ENCODE measurements at places on chromosomes 1 and 21. TPM values are rescaled to one million over a fixed set of nuclear protein-coding genes. Genes with fewer than 3 reads are reported as not detected.

The GJA4 gene
- total RNA-seq: not detected

The NID1 gene
- total RNA-seq: 26.7 TPM

The PDZK1IP1 gene
- not detected for total RNA-seq

The PSMG1 gene
- 13.3 TPM for total RNA-seq

The GBP4 gene
- 3.7 TPM for total RNA-seq

The MAP1LC3C gene
- total RNA-seq: 0.09 TPM

The GSTM5 gene
- total RNA-seq: 13.0 TPM

The TBX19 gene
- total RNA-seq: not detected

The OPTC gene
- total RNA-seq: not detected

The CFAP74 gene
- total RNA-seq: not detected

- DNase-seq: no peak
Observed at GRCh38 chr1:76501586-76502219, 365.6 kb upstream of the ST6GALNAC5 start.

DNA sequence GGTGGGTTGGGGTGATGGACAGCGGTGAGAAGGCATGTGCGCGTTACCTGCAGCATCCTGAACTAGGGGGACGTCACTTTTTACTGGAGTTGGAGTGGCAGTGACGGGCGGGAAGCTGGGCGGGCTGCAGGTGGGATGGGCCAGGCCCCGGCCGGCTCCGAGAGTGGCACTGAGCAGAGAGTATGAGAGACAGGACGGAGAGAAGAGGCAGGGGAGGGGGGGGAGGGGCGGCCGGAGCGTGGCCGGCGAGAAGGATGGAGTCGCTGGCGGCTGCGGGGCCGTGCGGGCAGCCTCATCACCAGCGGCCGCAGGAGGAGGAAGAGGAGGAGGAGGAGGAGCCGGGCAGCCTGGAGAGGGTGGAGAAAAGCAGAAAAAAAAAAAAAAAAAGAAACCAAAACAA is 154.5 kb downstream of the CASZ1 start:
- DNase-seq: no peak

- no peak for DNase-seq
Observed at GRCh38 chr1:20172033-20172590, 13.8 kb upstream of the UBXN10 start.

GRCh38 chr1:43836267-43836951 is 97.2 kb upstream of the ARTN start:
- no peak for DNase-seq

- no peak for DNase-seq
Observed at GRCh38 chr1:235297579-235297978, 30.4 kb downstream of the ARID4B start.

DNA sequence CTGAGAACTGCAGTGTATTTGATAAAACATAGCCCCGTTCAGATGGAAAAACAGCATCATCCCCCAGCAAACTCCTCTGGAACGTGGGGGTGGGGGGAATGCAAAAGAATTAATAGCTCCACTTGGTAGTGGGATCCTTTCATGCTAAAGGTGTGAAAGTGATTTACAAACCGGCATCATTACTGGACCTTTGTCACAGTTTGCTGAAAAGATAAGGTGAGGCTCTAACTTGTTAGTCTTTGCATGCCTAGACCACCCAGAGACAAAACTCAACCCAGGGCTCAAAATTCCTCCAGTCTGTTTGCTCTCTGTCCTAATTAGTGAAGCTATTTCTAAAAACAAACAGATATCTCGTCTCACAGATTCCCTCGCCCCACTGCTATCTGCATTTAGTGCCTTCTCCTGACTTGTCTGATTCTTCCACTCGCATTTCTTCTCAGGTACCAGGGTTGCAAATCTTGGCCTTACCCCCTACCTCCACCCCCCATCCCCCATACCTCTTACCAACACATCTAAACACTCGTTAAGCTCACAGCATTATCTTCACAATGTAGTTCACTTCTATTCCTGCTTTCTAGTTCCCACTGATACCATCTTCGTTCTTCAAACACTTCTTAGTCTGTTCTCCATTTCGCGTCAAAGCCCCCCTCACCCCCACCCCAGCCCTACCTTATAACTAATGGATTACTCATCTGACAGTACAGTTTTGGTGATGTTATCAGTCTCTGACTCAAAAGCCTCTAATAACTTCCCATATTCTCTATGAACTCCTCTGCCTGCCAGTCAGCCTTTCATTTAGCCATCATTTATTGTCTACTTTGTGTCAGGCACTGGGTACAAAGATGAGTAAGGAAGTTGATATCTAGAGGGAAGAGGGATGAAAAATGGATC is 11.8 kb downstream of the IER5 start:
- no peak for DNase-seq

GRCh38 chr1:11272832-11273594 is at the start of gene UBIAD1:
Gene UBIAD1, plus strand, starts transcription at chr1:11273198. Its CDS starts 334 bp downstream, at chr1:11273532.
- peak; percentile 84 for DNase-seq

DNA sequence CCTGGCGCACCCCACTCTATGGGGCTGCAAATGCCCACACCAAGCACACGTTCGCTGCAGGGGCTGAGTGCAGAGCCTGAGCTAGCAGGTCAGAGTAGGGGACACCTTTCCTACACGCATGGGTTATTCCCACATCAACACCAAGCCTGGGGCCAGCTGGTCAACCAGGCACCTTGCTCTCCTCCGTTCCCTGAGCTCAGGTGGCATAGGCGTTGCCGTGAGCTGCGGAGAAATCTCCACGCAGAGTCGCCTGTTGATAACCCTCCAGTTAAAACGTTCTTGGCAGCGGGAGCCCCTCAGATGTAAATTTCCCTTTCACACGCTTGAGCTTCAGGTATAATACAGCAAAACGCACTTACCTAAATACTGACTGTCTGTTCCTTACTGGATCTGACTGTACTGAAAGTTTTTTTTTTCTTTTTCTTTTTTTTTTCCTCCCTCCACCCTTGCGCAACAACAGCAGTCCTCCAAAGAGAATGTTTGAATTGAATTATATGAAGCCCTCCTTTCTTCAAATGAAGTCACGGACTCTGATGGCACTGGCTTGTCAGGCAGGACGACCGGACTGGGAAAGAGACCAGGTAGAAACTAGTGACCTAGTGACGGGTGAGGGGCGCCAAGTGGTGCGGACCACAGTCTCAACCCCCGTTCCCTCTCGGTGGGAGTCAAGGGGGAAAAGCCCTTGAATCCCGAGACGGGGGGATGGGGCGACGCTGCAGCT is 2.1 kb downstream of the BRINP3 start:
- DNase-seq: peak; percentile 20

DNA sequence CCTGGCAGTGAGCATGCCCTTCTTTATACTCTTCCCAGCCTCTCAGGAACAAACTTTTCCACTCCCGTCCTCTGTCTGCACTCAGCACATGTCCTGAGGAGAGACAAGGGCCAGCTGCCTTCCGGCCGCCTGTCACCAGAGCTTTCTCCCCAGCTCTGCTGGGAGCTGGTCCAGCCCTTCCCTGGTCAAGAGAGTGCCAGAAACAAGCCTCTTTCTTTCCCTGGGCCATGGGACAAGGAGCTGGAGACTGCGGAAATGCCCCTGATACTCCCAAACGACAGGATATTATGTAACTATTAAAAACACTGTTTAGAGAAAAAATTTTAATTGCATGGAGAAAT is 10.4 kb downstream of the LAMB3 start:
- DNase-seq: peak; percentile 65

DNA sequence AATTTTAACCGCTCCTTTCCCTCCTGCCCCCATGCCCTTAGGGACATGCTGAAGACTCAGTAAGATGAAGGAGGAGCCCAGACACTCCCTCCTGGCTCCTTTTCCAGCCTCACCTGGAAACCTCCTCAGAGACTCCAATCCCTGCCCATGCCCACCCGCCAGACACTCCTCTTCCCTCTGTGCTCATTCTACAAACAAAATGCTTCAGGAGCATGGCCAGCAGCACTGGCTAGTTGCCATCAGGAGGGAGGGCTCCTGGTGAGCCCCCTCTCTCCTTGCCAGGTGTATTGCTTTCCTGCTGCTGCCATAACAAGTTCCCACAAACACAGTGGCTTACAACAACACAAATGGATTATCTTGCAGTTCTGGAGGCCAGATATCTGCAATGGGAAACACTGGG is 126.1 kb downstream of the PSMG1 start:
- no peak for DNase-seq

- DNase-seq: no peak
Observed at GRCh38 chr1:9008236-9008635, 18.0 kb downstream of the SLC2A7 start.

- DNase-seq: no peak
Observed at GRCh38 chr1:93702828-93703183, 21.2 kb upstream of the BCAR3 start.

GRCh38 chr1:45282351-45282750 is 44.3 kb upstream of the HPDL start:
- DNase-seq: peak; percentile 58

DNA sequence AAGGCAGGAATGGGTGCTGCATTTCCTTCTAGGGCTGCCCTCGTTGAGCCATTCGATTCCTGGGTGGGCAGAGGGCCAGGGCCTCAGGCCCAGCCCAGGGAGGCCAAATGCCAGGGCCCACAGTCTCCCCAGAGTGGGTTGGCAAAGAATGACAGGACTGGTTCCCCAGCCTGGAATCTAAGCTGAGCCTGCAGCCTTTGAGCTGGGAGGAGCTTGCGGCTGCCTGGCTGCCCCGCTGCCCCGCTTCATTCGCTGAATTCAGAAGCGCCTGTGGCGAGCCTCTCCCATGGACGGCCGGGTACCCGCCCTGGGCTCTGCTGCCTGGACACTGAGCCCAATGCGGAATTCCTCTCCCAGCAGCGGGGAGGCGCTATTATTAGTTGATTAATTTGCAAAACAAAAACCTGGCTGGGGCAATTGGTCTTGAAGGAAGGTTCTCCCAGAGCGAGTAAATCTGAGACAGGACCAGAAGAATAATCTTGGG is 32.3 kb upstream of the TARDBP start:
- DNase-seq: peak; percentile 83

GRCh38 chr1:76425201-76426145 is 350.9 kb downstream of the ST6GALNAC3 start:
- DNase-seq: peak; percentile 17

DNA sequence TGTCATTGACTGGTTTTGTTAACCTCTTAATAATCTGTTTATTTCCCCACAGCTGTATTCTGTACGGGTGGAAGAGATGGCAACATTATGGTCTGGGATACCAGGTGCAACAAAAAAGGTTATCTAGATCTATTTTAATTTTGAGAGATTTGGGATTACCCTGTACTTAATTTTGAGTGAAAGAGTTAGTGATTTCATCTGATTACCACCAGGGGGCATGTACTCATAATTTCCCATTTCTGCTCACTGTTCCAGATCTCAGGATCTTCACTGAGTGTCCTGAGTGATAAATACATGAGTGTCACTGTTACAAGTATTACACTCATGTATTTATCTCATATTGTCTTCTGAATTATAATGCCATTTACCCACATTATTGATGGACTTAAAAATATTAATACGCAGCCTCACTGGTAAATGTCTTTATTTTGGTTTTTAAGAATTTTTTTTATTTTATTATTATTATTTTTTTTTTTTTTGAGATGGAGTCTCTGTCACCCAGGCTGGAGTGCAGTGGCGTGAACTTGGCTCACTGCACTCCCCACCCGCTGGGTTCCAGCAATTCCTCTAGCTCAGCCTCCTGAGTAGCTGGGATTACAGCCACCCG is 27.4 kb downstream of the DTL start:
- peak; percentile 65 for DNase-seq

GRCh38 chr1:85799737-85800136 is 91.5 kb upstream of the ZNHIT6 start:
- no peak for DNase-seq

GRCh38 chr1:94616506-94616905 is 74.9 kb upstream of the F3 start:
- DNase-seq: no peak

- DNase-seq: peak; percentile 27
Observed at GRCh38 chr1:1135339-1136136, 19.6 kb upstream of the C1orf159 start.

DNA sequence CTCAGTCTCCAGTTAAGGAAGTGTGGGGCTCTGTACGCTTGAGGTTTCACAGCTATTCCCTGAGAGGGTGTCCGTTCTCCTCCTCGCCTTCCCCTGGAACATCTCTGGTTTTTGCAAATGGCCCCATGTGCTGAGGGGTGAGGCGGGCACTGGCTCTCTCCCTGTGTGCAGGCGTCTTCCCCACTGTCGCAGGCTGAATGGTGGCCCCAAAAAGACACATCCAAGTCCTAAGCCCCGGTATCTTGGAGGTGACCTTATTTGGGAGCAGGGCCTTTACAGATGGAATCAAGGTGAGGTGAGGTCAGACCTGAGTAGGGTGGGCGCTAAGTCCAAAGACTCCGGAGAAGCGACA is 98.0 kb upstream of the TMPRSS2 start:
- no peak for DNase-seq

DNA sequence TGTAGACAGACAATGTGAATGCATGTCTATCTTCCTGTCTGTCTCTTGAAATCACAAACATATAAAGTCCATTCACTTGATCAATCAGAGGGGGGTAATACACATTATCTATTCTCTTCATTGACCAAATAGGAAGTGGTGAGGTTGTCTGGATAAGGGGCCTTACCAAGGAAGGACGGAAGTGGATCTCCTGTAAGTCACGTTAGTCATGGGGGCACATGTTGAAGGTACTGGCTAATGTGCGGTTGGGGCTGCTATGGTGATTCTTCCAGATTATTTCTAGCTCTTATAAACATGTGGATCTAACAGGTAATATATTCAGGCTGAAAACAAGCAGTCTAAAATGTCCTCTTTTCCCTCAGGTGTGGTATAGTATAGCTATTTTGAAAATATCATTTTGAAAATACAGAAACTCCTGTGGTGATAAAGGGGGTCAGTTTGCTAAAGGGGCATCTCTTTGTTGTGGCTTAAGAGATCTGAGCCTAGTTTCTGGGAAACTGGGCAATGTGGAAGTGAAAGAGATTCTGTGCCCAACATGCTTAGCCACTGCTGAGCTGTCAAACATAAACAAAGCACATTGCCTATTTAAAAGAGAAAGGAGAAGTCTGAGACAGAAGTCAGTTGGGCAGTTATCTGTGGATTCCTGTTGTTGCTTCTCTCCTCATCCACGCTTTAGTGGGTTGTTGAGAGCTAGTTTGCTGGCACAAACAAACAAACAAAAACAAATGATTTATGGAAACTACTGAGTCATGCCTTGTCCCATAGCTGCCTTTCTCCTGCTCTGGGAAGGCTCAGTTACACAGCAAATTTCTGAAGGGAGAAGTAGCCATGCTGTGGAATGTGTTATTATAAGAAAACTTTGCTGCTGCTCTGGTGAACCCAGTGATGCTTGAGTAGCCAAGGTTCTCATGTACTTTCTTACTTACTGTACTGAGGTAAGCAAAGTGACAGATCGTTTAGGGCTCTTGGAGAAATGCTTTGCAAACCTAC is 166.9 kb downstream of the HLX start:
- DNase-seq: peak; percentile 35

- no peak for DNase-seq
Observed at GRCh38 chr21:26923986-26924385, 42.9 kb downstream of the ADAMTS5 start.

All from fibroblast of the aortic adventitia (primary cell).